ENCODE measurements at places on chromosomes 11 and 22.

DNA sequence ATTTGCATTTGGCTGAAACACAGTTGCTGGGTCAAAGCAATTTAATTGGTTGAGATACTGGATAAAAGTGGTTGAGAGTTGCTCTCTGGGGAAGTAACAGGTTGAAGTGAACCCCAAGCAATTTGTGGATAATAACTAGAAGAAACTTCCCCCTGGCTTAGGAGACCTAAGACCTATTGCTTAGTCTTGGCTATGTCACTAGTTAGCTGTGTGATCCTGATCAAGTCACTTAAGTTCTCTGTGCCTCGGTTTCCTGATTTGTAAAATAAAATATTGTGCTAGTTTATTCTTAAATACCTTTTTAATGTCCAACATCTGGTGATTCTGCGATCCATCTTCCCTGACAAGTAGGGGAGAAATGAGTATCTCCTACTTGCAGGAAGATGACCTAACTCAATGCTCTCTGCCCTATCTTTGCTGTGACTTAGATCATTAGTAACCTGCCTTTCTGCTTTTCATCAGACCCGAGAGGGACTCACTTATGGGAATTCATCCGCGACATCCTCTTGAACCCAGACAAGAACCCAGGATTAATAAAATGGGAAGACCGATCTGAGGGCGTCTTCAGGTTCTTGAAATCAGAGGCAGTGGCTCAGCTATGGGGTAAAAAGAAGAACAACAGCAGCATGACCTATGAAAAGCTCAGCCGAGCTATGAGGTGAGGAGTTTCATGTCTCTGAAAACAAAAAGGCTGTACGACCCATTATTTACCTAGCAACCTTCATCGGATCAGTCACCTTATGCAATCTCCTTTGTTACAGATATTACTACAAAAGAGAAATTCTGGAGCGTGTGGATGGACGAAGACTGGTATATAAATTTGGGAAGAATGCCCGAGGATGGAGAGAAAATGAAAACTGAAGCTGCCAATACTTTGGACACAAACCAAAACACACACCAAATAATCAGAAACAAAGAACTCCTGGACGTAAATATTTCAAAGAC, 37.5 kb downstream of the EHF start:
- no peak overlapping the region for H3K27ac ChIP-seq
- H3K36me3 ChIP-seq: no peaks in the 10 kb centered on the region
- H3K27me3 ChIP-seq: no peaks in the 10 kb centered on the region
- DNase-seq: no peak
- peaks cover 8% of the 10 kb centered on the region for H3K4me1 ChIP-seq

DNA sequence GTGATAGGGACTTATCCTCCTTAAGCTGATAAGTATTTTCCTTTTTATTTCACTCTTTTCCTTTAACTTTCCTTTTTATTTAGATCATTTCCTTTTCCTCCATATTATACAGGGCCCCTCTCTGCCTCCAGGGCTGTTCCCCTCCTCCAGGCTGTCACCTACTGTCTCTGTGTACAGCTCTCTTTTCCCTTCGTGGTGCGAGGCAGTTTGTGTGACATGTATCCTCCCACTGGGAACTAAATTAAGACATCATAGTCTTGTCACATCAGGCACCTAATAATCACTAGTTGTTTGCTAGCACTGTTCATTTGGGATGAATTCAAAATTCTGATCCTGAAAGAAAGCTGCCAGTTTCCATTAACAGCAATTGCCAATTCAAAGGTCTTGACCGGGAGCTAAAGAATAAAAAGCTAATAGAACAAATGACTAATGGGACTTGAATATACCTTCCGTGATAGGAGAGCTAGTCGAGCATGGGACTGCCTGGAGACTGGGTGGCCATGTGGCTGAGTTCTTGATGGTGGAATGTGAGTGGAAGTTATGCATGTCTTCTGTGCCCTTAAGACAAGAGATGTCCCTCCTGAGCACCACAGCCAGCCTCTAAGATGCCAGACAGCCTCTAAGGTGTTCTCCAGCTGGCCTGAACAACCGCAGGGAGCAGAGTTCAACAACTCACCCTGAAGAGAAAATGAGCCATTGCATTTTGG, 77.7 kb upstream of the LRRC55 start:
- H3K27me3 ChIP-seq: no peaks in the 10 kb centered on the region
- no peak overlapping the region for H3K27ac ChIP-seq
- H3K4me1 ChIP-seq: no peaks in the 10 kb centered on the region
- DNase-seq: no peak
- no peaks in the 10 kb centered on the region for H3K36me3 ChIP-seq
- H3K4me3 ChIP-seq: no peak overlapping the region

DNA sequence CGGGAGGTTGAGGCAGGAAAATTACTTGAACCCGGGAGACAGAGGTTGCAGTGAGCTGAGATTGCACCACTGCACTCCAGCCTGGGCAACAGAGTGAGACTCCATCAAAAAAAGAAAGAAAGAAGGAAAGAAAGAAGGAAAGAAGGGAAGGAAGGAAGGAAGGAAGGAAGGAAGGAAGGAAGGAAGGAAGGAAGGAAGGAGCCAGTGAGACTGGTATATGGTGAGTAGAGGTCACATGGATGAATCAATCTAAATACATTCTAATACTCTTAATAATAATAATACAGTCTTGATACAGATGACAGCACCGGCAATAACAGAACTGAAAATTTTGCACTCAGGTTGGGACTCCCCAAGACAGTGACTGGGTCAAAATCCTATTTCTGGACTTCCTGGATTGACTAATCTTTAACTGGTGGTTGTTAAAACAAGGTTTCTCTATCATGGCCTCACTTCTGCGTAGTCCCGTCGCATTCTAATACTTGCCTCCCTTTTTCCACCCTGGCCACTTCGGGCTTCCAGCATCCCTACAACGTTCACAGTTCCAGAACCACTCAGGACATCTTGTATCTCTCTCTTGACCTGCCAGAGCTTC, 53.5 kb upstream of the EIF3M start:
- no peak overlapping the region for H3K4me3 ChIP-seq
- H3K36me3 ChIP-seq: no peaks in the 10 kb centered on the region
- no peak for DNase-seq
- H3K27me3 ChIP-seq: 0 out of 3 replicates have a peak, but pooled peaks cover 2% of the 10 kb centered on the region

DNA sequence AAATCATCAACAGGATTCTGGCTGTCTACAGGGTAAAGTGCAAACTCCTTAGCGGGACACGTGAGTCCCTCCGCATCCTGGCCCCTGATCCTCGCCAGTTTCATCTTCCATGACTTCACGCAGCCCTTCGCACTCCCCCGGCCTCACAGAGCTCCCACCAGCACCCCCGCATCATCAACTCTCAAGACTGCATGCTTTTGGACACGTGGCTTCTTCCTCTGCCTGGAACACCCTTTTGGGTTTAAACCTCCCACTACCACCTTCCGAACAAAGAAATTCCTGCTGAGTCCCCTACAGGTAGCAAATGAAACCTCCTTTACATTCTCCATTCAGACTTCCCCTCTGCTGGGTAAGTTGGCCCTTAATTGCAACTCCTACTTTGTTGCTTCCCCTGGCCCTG, 12.6 kb upstream of the EIF3M start:
- DNase-seq: no peak
- no peak overlapping the region for H3K27ac ChIP-seq
- no peak overlapping the region for H3K4me3 ChIP-seq
- no peaks in the 10 kb centered on the region for H3K27me3 ChIP-seq
- H3K4me1 ChIP-seq: no peaks in the 10 kb centered on the region

GRCh38 chr11:66267039-66267378, 1.4 kb upstream of the RAB1B start:
- H3K27me3 ChIP-seq: no peaks in the 10 kb centered on the region
- peaks cover 65% of the 10 kb centered on the region for H3K36me3 ChIP-seq
- H3K27ac ChIP-seq: peak overlapping the region; percentile 95
- peaks cover 5% of the 10 kb centered on the region for H3K4me1 ChIP-seq
- no peak for DNase-seq
- peak overlapping the region; percentile 100 for H3K4me3 ChIP-seq

DNA sequence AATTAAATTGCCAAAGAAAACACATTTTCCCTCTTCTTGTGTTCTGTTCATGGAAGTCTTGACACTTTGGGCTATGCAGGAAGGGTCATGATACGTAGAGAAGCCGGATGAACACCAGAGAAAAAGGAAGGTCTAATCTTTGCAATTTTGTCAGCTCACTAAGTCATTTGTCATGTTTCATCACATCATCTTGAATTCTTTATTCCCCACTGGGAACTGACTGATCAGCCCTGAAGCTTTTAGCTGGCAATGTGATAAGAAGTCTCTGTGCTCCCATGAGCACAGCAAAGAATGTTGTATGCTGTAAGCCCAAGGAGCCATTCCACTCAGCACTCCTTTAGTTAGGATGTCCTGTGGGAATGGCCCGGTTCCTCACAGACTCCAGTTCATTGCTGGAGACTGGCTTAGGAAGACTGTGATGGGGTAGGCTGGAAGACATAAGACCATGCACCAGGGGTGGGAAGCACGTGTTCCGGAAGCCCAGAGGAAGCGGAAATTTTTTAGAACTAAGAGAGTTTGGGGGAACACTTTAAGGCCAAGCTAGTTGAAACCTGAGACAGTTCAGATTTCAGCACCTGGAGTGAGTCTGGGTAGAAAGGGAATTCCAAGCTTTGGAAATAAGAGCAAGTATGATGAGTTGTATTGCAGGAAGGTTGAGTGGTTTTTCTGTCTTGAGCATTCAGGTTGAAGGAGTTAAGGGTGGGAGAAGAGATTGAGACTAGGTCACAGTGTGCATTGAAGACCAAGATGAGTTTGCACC, 306.7 kb upstream of the MTNR1B start:
- no peak for DNase-seq
- no peaks in the 10 kb centered on the region for H3K27me3 ChIP-seq
- no peak overlapping the region for H3K27ac ChIP-seq
- no peaks in the 10 kb centered on the region for H3K4me1 ChIP-seq
- no peaks in the 10 kb centered on the region for H3K36me3 ChIP-seq
- no peak overlapping the region for H3K4me3 ChIP-seq

All from K562 (cell line).